Trophoblast cell (in vitro differentiated cells and primary cell): ENCODE measurements at places on chromosomes 7 and 10.

DNA sequence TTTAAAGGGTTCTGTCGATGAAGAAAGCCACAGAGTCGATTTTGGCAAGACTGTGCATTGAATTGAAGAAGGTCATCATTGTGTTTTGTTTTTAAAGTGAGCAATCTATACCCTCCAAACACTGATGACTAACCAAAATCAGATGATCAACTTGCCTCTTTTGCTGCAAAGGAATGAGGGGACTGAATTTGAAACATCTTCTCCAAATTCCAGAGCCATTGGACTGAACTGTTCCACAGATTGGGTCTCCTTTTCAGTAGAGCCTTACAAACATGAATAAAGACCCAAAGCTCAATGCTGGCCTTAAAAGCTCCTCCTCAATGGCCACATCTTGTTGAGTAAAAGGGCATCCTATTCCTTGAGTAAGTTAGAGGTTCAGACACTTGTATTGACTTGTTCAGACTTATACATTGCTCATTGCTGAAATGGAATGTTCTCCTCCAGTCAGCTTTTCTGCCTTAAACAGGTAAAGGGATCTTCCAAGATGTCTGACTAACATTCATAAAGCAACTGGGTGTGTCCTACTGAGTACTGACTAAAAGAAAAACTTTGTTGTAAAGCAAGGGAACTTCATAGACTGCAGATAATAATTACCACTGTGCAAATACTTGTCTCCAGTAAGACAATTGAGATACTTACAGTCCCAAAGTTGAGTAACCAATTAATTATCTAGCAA lies 630.6 kb downstream of the KCNMA1 start:
- no peak for DNase-seq

DNA sequence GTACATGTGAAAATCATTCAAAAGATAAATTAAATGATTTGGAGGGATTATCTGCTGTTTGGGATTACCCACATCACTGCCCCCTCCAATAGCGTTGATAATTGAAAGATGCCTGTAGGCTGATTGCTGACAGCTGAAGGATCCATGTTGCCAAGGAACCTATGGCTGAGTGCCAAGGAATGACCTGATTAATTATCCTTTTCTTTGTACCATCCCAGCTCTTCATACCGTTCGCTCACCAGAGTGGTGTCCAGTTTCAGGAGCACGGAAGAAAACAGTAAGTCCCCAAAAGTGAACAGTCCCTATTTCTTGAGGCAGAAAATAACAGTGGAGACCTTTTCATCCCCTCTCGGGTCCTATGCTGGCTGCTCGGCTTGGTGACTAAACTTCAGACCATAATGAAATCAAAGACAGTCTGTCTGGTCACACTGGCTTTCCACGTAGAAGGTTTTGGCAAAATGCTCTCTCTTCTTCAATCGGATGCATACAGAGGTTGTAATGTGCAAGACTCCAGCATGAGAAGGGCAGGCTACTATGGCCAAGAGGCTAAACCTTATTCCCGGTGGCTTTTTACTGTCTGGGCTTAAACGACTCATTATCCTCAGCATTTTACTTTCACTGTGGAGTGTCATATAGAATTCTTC lies 108.8 kb downstream of the SPAG6 start:
- no peak for DNase-seq

DNA sequence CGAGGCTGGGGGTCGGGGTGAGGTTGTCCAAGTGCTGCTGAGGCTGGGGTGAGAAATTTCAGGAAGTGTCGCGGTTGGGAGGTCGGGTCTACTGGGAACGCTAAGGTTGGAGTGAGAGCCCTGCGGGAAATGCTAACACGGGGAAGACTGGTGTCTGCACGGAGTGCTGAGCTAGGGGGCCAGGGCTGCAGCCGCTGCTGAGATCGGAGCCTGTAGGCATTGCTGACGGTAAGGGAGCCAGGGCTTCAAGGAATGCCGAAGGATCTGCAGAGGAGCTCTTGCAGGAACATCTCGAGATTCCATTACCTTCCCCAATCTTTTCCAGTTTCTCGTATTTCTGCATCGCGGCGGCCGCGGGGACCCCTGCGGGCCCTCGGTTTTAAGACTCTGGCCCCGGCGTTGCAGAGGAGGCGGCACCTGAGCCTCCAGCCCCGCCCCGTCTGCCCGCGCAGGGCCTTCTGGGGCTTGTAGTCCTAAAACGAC lies at the start of gene CDK5:
TSS of gene CDK5 (minus strand) at position 392 of the 483 bp plus-strand sequence. CDS start at position 343, 49 bp downstream.
- no peak for DNase-seq

- no peak for DNase-seq
Measured at GRCh38 chr7:82624965-82625364, 181.4 kb upstream of the CACNA2D1 start.

DNA sequence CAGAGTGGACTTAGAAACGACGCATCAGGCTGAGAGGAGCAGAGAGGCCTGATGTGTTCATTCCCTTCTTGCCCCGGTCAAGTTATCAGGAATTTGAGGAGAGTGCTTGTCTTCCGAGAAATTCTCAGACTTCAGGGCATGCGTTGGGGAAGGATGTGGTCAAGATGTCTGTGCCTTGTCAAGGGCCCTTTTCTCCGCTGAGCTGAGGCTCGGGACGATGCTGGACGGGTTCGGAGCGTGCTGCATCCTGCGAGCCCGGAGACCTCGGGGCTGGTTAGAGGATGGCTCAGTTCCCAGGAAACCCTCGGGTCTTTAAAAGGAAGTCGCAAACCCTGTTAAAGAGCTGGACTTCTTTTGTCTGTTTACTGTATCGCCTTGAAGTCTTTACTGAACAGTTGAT lies 325.4 kb downstream of the ADARB2 start:
- no peak for DNase-seq

GRCh38 chr10:68721673-68722335 lies 765 bp downstream of the CCAR1 start:
- no peak for DNase-seq

DNA sequence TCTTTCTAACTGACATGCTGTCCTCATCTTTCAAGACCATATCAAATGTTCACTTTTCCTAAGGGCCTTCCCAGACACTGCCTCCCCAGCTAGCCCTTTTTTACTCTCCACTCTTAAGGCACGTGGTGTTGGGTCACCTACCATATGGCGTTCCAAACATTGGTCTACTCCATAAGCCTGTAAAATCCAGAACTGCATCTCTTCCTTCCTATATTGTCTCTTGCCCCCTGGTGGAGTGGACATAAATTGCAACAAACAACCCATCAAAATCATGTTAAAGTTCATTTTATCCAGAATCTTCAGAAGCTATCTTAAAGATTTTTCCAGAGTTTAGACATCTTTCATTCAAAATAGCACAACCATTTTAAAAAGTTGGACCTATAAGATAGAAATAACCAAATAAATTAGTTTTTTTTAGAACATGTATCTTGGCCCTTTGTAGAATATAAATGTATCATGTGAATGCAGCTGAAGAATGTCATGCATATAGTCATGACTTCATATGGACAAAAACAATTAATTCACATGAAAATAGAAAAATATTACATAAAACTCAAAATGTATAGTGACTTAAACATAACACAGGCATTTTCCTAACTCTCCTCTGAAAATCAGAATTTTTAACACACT lies 180.6 kb upstream of the CHRM2 start:
- DNase-seq = no peak

GRCh38 chr10:26222563-26222962 lies 6.0 kb downstream of the GAD2 start:
- no peak for DNase-seq

DNA sequence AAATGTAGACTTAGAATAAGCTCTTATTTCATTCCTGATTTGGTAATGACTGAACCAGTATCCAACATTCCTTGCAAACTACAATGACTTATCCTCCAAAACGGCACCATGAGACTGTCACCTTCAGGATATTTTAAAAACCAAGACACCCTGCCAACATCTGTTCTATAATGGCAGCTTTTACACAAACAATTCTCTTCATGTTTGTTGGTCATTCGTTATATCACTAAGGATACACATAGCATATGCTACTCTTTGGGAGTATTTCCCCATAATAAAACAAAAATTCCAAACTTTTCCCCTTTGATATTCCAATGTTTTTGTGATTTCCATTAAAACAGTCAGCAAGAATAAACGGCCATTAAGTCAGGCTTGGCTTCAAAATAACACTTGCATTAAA lies 215.4 kb downstream of the GLI3 start:
- DNase-seq = no peak

- DNase-seq = peak; percentile 29
Measured at GRCh38 chr7:29749701-29750321, 56.5 kb upstream of the WIPF3 start.

DNA sequence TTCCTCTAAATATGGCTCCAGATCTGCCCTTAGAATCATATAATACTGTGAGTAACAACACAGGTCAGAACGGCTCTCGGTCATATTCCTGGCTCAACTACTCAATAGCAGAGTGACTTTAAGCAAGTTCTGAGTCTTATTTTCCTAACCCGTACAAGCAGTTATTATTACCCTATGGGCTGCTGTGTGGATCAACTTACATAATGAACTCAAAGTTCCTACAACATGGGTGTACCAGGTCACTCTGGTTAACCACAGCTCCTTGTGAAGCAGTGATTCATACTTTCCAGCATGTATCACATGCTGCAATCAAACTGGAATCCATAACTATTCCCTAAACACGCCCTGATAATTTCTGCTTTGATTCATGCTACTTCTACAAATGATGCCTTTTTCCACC lies 107.3 kb downstream of the LRRN3 start:
- peak; percentile 69 for DNase-seq

GRCh38 chr10:15122477-15123030 lies 25.4 kb downstream of the RPP38 start:
- no peak for DNase-seq

DNA sequence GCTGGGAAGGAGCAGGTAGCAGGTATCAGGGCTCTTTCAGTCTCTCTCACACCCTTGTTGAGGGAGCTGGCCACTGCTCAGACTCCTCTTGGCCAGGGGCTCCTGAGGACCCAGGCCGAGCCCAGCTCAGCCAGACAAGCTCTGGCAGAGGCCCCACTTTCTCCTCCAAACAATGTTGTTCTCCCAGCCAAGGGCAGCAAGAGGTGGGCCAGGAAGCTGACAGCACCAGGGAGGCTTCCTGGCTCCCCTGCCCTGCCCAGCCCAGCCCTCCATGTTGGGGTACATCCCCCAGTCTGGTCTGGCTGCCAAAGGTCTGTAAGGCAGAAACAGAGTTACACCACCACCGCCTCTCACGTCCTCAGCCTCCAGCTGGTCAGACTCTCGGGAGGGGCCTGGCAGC lies 33.9 kb upstream of the COL13A1 start:
- DNase-seq = no peak

DNA sequence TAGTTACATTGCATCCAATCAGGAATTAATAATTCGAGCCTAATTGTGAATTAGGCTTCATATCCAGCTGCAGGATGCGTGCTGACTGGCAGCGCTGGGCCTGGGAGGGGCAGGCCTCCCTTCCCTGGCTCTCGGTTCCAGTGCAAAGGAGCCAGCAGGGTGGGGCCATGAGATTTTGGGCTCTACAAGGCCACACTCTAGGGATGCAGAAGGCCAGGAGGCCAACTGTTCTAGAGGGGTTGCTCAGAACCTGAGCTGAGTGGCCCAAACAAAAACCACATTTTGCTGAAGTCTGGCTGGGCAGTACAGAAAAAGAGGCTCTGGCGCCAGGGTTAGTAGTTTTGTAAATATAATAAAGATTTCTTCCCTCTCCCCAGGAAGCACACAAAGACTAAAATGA lies 72.3 kb downstream of the CLEC2L start:
- DNase-seq = no peak

DNA sequence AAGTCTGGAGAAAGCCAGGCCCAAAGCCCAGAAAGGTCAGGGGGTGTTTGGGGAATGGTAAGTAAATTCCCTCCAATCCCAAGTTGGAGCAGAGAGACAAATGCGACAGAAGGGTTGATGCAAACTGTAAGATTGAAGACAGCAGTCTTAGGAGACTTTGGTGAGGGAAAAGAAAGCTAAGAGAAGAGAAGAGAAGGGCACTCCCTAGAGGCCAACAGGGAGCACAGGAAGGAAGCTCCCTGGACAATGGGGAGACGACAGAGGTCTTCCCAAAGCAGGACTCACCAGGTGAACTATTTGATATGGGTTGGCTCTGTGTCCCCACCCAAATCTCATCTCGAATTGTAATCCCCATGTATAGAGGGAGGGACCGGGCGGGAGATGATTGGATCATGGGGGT lies 151.5 kb downstream of the KIF20B start:
- no peak for DNase-seq

GRCh38 chr7:82528577-82529310 lies 85.2 kb upstream of the CACNA2D1 start:
- DNase-seq = no peak

DNA sequence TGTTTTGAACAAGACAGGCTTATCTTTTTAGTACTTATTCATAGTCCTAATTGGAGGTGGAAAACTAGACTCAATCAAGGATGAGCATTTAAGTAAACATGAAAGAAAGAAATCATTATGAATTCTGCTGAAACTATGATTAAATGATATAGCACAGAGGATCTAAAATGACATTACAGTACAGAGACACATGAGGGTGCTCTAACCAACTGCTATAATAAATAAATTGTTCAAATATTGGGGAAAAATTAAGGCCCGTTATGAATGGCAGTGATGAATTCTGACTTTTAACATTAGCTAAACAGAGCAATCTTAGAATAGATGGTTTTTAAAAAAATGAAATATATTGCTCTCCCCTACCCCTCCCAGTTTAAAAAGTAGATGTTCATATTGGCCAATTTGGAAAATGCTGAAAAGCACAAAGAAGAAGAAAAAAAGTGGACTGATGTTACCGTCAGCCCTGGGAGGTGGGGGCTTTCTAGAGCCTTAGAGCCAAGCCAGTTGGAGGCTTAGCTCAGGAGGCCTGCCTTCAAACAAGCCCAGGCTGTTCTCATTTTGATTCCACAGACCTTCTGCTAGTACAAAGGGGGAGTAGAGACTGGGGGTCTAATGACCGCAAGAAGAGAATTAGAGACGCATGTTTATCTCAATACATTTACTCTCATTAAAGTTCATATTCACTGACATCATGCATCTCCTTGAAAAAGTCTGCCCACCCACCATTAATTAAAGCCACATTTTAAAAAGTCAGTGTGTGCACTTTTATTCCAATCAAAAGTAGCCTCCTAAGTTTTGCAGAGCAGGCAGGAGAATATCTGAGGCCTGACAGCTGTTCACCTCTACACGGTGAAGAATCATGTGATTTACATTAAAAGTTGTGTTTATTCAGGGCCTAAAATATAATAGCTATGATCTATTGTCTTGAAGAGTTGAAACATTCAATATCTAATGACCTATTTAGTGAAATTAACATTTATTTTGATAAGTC lies 10.0 kb downstream of the WNT2 start:
- DNase-seq = no peak
